ENCODE measurements at places on chromosomes 16 and 17.

DNA sequence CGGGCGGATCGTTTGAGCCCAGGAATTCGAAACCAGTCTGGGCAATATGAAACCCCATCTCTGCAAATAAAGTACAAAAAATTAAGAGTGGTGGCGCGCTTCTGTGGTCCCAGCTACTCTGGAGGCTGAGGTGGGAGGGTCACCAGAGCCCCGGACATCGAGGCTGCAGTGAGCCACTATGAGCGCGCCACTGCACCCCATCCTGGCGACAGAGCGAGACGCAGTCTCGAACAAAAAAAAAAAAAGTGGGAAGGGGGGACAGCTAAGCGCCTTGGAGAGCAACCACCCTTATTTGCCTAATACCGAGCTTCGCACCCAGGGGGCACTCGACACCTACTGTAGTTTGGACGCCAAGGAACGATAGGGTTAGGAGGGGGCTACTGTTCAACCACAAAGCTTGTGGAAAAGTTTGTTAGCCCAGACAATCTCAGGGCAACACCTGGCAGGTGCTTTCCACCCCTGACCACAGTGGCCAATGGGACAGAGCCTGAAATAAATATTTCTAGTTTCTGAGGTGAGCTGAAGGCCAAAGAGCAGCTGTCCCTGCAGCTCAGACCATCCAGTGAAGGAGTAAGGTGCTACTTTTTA, 847 bp upstream of the PSMC3IP start:
- DNase-seq: peak; percentile 83

DNA sequence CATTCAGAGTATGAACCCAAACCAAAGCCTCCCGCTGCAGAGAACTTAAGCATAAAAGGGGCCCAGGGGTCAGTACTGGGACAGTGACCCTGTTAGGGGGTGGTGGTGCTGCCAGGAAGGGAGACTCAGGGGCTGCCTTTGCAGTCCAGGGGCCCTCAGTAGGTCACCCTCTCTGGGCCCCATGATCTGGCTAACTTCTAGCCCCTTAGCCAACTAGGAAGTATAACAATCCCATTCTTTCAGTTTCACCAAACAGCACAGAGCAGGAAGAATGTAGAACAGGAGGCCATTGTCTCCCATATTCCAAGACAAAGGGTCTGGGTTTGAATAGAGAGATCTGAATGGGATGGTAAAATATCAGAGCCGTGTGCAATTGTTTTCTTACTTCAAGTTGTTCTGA, 378.6 kb upstream of the C16orf82 start:
- no peak for DNase-seq

GRCh38 chr17:36213695-36214094, 2.8 kb downstream of the CCL4L2 start:
- no peak for DNase-seq

GRCh38 chr16:73047536-73048291, at the start of gene ZFHX3:
ZFHX3 (minus strand) TSS chr16:73048128; CDS start chr16:72960145, 87,983 bp downstream.
- DNase-seq: peak; percentile 66

DNA sequence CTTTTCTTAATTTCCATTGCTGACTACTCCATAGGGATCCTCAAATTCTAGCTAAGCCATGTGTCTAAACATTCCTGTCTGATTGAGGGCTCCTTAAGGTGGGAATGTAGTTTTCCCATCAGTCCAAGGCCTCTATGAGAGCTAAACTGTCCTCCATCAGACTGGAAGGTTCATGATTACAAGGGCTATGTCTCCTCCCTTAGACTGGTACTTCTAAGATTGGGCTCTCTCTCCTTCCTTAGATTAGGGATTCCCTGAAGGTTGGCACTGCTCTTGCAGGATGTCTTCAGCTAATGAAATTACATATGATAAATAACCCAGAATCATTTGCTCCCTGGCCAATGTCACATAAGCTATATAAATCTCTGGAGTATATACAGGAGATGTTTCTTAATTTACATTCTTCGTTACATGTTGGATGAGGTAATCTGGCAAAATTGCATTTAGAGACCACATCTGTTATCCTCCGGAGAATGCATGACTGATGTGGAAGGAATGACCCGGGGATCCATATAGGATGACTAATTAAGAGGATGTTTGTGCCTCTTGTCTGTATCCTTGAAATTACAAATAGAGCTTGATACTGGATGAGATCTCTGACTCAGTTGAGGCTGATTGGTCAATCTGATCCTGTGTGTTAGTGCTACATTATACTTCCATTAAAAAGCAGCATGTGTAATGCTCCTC, 14.2 kb downstream of the B4GALNT2 start:
- no peak for DNase-seq

DNA sequence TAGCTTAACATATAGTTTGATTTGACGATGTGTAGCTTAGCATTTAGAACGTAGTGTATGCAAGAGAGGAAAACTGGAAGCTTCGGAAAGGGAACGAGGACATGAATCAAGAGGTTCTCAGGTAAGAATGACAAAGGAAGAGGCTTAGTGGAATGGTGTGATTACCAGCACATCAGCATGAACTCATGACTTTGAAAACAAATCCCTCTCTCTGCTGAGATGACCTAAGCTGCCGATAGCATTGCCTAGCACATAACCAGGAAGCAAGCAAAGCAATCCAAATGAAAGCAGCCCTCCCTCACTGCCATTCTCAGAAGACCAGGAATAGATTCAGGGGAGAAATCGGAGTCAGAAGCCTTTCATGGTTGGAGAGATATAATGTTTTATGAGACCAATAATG, 51.3 kb upstream of the CCL1 start:
- DNase-seq: no peak

DNA sequence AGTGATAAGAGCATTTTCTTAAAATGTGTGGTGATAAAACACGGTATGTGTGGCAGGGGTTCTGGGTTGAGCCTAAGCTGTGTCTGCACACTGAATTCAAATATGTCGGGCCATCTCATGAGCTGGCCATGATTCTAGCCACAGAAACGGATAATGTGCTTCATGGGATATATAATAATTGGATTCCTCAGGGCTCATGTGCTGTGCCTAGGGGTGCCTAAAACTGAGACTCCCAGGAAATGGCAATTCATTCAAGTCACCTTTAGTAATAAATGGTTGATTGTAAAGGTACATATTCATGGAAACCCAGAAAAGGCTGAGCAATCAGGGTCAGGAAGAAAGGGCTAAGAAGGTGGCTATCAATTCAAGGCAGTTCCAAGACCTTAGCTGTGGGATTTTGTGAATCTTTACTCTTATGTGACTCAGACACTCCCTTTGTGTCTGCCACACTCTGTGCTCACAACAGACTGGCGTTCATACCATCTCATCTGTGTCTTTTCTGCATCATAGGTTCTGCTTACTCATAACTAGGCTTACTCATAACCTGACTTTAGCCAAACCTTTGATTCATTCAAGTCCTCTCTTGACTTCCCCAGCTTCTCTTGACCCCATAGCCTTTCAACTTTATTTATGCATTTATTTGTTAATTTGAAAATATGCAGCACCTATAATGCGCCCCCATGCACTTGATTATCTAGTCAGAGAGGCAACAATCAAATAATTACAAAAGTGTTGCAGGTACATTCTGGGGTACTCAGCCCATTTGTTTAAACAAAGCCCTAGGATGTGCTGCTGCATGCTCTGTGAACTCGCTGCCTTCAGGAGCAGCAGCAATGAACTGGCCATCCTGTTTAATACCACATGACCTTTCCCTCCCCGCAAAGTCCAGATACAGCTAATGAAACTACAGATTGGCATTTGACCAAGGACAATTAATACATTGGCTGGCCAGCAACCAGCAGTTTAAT, 28.4 kb upstream of the MED13 start:
- DNase-seq: no peak

DNA sequence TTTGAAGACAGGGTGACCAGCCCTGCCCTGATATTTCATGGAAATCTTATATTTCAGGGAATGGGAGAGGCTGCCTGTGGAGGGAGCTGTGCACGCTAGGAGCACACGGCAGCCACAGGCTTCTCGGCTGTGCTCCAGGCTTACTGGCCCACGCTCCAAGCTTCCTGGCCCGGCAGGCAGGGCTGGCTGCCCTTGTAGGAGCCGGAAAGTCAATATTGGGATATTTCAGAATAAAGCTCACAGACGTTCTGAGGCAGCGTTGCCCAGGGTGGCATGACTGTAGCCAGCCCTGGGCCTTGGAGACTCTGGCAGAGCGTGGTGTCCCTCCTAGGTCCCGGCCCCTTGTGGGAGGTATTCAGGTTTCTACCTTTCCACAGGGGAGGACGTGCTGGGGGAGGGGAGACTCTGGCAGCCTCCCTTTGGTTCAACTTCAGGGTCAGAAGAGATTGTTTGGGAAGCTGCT, 95.6 kb downstream of the NPIPB11 start:
- DNase-seq: no peak

DNA sequence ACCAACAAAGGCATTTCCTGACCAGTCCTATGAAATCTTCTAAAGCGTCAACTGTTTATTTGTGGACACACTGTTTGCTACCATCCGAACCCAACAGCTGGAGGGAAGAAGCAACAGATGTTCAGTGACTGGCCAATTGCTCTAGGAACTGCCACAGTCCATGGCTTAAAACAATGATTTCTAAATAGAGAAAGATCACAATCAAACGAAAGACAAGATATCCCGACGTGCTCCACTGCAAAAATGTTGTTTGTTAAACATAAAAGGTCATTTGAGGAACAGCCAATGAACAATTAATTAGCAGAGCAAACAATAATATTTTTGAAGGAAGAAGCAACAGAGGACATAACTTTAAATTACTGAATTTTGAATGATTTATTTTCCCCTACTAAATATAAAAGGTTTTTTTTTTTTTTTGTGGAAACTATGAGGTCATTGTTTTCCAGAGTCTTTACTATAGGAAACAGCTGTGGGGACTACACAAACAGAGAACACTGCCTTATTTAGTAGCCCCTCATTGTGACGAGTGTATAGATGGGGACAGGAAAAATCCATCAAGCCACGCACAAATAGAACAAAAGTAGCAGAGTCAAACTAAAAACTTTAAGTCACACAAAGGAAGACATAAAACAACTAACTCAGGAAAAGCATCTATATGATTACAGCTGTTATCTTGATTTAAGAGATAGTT, 17.2 kb downstream of the USP31 start:
- DNase-seq: no peak

- no peak for DNase-seq
Observed at GRCh38 chr16:8583199-8583598, 7.1 kb downstream of the TMEM114 start.

- DNase-seq: no peak
Observed at GRCh38 chr16:73768786-73769203, 527.8 kb upstream of the PSMD7 start.

- DNase-seq: no peak
Observed at GRCh38 chr16:88385112-88385594, 2.4 kb downstream of the ZNF469 start.

DNA sequence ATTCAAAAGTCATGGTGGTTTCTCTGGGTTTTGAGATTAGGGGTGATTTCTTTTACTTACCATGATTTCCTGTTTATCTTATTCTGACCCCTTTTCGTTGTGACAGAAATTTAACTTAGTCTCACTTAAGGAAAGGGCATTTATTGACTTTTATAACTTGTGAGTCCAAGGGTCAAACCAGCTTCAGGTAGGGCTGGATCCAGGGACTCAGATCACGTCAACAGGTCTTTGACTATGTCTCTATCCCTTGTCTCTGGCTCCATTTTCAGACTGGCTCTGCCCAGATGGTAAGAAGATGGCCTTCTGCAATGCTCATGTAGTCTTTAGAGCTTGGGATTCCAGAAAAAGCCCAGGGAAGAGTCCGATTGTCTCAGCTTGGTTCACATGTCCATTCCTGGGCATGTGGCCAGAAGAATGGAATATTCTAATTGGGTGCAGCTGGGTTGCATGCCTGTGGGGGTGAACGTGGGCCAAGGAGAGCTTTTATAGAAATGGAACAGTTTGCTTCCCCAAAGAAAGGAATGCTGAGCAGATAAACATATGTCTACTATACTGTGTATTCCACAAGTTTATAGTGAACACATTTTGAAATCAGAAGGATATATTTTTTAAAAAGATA, 13.4 kb downstream of the USP43 start:
- DNase-seq: no peak

GRCh38 chr17:56186222-56186786, 33.0 kb downstream of the ANKFN1 start:
- DNase-seq: no peak

DNA sequence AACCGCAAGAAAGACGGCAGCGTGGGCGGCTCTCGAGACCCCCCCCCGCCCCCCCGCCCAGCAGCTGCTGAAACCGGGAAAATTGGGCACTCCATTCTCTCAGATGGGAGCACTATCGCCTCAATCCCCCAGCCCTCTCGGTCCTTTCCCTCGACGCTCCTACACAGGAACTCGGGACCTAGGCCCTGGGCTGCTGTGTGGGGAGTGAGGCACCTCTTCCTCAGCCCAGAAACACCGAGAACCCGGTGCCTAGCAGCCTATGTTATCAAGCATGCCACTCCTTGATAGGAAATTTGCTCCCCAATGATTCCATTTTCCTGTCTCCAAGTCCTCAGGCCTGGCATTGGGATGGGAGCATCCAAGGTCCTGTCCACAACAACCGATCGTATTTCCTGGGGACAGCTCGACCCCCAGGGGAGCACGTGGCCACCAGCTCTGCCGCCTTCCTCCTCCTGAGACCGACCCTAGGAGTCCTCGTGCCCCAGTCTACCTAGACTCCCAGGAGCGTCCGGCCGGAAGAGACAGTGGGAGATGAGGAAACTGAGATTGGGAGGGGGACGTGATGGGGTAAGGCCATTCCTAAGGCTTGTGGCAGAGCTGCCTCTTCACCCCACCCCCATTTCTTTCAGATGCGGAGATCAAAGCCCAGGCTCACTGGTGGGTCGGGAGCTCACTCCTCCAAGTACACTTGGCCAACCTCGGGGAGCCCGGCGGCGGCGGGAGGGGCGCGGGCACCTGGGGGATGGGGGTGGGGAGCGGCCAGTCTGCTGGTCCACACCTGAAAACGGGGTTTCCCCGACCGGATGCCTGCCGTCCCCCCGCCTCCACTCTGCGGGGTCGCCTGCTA, 17.5 kb upstream of the CBX8 start:
- DNase-seq: no peak

Measured in activated naive CD4-positive, alpha-beta T cell treated with anti-CD3 and anti-CD28 coated beads, Interleukin-2, amount 10 ng/mL, durations not matched to agents 7 days and 5 days (primary cell).